ENCODE measurements at places on chromosomes 4 and X. TPM values are rescaled to one million over a fixed set of nuclear protein-coding genes. Genes with fewer than 3 reads are reported as not detected.
A peak's percentile ranks its signal among the peaks of the same experiment; 100 is the strongest.

SYN1 gene
- 0.27 TPM for total RNA-seq

GRCh38 chrX:140091125-140091886 is 126.0 kb upstream of the CXorf66 start:
- no peaks in the 10 kb centered on the region for H3K4me1 ChIP-seq
- H3K27ac ChIP-seq, result no peak overlapping the region
- H3K4me3 ChIP-seq, result peak overlapping the region; percentile 65

- H3K27ac ChIP-seq, result no peak overlapping the region
Observed at GRCh38 chr4:85084371-85085094, 118.0 kb upstream of the WDFY3 start.

GRCh38 chrX:48489892-48490291 is 13.9 kb downstream of the FTSJ1 start:
- H3K27ac ChIP-seq, result no peak overlapping the region
- H3K4me1 ChIP-seq, result peaks cover 25% of the 10 kb centered on the region
- no peak overlapping the region for H3K4me3 ChIP-seq
- peaks cover 16% of the 10 kb centered on the region for H3K36me3 ChIP-seq
- no peaks in the 10 kb centered on the region for H3K27me3 ChIP-seq

GRCh38 chr4:76197971-76198410 is 15.6 kb downstream of the SCARB2 start:
- H3K27ac ChIP-seq, result peak overlapping the region; percentile 94
- H3K27me3 ChIP-seq, result no peaks in the 10 kb centered on the region
- H3K4me3 ChIP-seq, result no peak overlapping the region
- DNase-seq, result peak; percentile 27
- peaks cover 13% of the 10 kb centered on the region for H3K36me3 ChIP-seq
- H3K4me1 ChIP-seq, result peaks cover 39% of the 10 kb centered on the region

DNA sequence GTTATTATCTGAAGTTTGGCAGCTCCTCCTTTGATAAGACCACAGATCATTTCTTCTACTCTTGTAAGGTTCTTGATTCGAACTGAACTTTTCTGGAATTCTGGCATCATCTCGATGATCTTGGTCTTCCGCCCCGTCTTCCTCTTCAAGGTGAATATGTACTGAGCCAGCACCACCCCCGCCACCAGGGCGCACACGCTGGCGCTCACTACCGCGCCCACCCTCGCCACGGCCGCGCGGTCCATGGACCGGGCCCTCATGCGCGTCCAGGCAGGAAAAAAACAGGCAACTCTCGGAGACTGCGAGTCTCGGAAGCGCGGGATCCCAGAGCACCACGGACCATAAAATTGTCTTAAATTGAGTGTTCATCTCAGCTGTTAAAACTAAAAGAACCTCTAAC is 458.4 kb upstream of the NDST3 start:
- H3K4me3 ChIP-seq, result no peak overlapping the region
- H3K36me3 ChIP-seq, result peaks cover 6% of the 10 kb centered on the region
- no peak for DNase-seq
- H3K27ac ChIP-seq, result no peak overlapping the region
- no peaks in the 10 kb centered on the region for H3K27me3 ChIP-seq

RHOXF2 gene
- total RNA-seq, result not detected

- H3K4me1 ChIP-seq, result peaks cover 7% of the 10 kb centered on the region
- no peak overlapping the region for H3K4me3 ChIP-seq
- DNase-seq, result peak; percentile 54
- no peaks in the 10 kb centered on the region for H3K36me3 ChIP-seq
- no peaks in the 10 kb centered on the region for H3K27me3 ChIP-seq
Observed at GRCh38 chr4:72468904-72469502, 100.0 kb downstream of the ADAMTS3 start.

PGRMC2 gene
- total RNA-seq, result 54.3 TPM

DNA sequence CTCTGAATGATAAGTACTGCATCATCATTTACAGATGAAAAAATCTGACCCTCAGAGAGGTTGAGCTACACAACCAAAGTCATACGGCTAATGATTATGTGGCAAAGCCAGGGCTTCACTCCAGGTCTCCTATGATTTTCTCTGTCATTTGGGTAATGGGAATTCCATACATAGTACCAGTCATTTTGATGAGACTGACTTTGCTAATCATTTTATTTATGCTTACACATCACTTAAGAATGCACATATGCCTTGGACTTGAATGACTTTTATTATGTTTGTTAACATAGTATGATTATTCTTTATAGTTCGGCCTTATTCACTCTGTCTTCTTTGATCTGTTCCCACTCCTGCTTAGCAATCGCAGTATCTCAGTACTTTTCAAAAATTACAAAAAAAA is 255.1 kb upstream of the GPRIN3 start:
- no peaks in the 10 kb centered on the region for H3K36me3 ChIP-seq
- no peaks in the 10 kb centered on the region for H3K27me3 ChIP-seq
- H3K27ac ChIP-seq, result peak overlapping the region; percentile 62
- DNase-seq, result no peak

DNA sequence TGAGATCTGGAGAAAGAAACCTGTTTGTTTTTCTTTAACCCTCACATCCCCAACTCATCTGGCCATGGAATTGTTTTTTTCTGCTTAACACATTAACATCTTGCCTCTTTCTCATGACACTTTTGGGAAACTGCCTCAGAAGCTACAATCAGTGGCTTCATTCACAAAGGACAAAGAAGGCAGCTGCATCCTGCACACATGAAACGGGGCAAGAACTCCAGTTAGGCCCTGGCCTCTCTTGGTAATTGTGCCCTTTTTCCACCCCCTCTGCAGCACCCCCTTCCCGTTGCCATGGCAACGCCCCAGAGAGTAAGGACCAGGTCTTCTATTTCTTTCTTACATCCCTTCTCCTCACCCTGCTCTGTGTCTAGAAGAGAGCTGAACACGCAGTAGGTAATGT is 103.4 kb downstream of the PDGFRA start:
- no peak overlapping the region for H3K27ac ChIP-seq
- H3K4me3 ChIP-seq, result no peak overlapping the region
- no peak for DNase-seq

NPY2R gene
- total RNA-seq, result not detected

GRCh38 chrX:119503484-119503861 is 35.2 kb downstream of the SLC25A5 start:
- peak overlapping the region; percentile 3 for H3K27ac ChIP-seq
- H3K4me1 ChIP-seq, result peaks cover 22% of the 10 kb centered on the region
- H3K36me3 ChIP-seq, result no peaks in the 10 kb centered on the region
- DNase-seq, result peak; percentile 87
- H3K27me3 ChIP-seq, result no peaks in the 10 kb centered on the region

- no peak overlapping the region for H3K27ac ChIP-seq
- no peak for DNase-seq
- H3K27me3 ChIP-seq, result no peaks in the 10 kb centered on the region
- H3K4me3 ChIP-seq, result no peak overlapping the region
Observed at GRCh38 chr4:47198791-47199190, 167.4 kb downstream of the GABRB1 start.

- H3K27ac ChIP-seq, result no peak overlapping the region
- H3K4me3 ChIP-seq, result no peak overlapping the region
- H3K36me3 ChIP-seq, result no peaks in the 10 kb centered on the region
Observed at GRCh38 chrX:135454816-135455215, 33.1 kb downstream of the SMIM10L2A start.

DNA sequence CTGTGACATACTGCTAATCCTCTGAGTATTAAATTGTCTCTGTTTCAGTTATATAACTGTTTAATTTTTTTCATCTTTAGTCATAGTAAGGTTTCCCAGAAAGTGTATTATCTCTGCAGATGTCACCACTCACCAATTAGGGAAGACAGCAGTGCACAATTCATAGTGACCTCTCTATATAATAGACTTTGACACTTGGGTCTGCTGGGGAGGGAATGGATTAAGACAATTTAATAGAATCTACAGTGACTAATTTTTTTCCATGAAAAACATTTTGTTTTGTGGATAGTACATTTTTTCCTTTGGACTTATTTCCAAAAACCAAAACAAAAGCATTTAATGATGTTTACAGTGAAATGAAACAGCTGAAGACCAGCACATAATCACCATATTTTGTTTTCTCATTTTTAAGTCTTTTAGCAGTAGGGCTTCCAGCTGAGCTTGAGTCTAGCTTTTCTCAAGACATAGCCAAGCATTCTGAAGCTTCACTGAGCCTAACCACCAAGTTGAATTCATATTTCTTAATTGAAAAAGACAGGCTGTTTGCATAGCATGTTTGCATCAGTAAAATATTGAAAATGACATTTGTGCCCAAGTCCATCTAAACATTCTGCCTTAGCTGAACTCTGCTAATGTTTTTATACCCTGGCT is 69.5 kb downstream of the PCDH19 start:
- H3K27me3 ChIP-seq, result peaks cover 59% of the 10 kb centered on the region
- H3K4me1 ChIP-seq, result no peaks in the 10 kb centered on the region
- H3K27ac ChIP-seq, result no peak overlapping the region
- DNase-seq, result no peak
- H3K4me3 ChIP-seq, result no peak overlapping the region

- H3K27me3 ChIP-seq, result no peaks in the 10 kb centered on the region
- no peak overlapping the region for H3K27ac ChIP-seq
- no peaks in the 10 kb centered on the region for H3K36me3 ChIP-seq
Observed at GRCh38 chr4:93532234-93532633, 296.3 kb upstream of the ATOH1 start.

ARAF gene
- total RNA-seq, result 63.5 TPM

DNA sequence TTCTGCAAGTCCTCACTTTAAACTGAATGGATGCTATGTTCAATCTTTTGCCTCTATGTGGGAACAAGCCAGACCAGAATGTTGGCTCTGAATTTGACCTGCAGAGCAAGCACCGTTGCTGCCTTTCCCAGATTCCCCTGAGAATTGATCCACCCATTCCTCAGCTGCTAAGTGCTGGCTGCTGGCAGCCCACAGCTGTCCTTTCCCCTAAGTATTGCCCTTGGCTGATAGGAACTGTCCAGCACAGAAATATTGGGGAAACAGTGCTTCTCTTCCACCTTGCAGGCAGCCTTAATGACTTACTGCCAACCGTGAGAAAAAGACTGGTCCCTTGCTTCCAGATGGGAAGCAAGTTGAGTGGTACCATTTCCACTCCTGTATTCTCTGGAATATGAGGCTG is 475.9 kb downstream of the PDHA2 start:
- H3K27ac ChIP-seq, result no peak overlapping the region
- H3K27me3 ChIP-seq, result no peaks in the 10 kb centered on the region
- no peaks in the 10 kb centered on the region for H3K4me1 ChIP-seq
- H3K36me3 ChIP-seq, result no peaks in the 10 kb centered on the region
- H3K4me3 ChIP-seq, result no peak overlapping the region

DNA sequence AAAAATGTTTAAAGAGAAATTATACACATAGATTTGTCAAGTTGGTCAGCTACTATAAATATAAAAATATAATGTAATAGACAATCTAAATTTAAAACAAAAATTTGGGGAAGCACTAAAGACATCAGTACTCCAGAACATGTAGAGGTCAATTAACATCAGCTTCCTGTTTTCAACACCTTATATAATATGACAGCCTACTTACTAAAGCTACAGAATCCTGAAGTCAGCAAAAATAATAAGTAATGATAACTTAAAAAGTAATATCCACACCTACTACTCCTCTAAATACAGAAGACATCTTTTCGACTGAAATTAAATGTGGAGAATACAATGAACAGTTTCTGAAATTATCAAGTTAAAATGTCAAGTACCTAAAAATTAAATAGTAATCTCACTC is 118.6 kb downstream of the LRBA start:
- no peak overlapping the region for H3K4me3 ChIP-seq
- H3K4me1 ChIP-seq, result no peaks in the 10 kb centered on the region
- no peak for DNase-seq
- H3K27ac ChIP-seq, result no peak overlapping the region

DNA sequence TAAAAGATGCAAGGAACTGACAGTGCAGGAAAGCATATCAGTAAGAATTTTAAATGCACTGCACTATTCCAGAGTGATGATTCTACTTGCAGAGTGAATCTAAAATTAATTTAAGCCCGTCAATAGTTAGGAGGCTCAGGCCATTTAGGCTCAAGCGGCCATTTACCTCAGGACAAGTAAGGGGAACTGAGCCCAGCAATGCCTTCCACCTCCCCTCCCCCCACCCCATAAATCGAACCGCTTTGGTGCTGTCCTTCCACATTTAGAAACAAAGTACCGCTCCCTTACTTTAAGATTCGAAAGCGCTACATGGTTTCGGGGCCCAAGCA is 665 bp downstream of the RBM41 start:
- no peak for DNase-seq
- peaks cover 34% of the 10 kb centered on the region for H3K36me3 ChIP-seq
- H3K27ac ChIP-seq, result no peak overlapping the region
- H3K4me3 ChIP-seq, result peak overlapping the region; percentile 92
- peaks cover 34% of the 10 kb centered on the region for H3K4me1 ChIP-seq
- peaks cover 74% of the 10 kb centered on the region for H3K27me3 ChIP-seq

TCEAL3 gene
- 15.1 TPM for total RNA-seq

- no peak within 1 kb of the TSS for H3K27ac ChIP-seq
- no peaks in the 10 kb centered on the region for H3K4me1 ChIP-seq
- no peaks in the 10 kb centered on the region for H3K36me3 ChIP-seq
- peak within 1 kb of the TSS; percentile 62 for H3K4me3 ChIP-seq
- H3K27me3 ChIP-seq, result no peaks in the 10 kb centered on the region
Observed at GRCh38 chr4:186104114-186104889, at the start of gene FAM149A. FAM149A (plus strand) TSS chr4:186104704.

DNA sequence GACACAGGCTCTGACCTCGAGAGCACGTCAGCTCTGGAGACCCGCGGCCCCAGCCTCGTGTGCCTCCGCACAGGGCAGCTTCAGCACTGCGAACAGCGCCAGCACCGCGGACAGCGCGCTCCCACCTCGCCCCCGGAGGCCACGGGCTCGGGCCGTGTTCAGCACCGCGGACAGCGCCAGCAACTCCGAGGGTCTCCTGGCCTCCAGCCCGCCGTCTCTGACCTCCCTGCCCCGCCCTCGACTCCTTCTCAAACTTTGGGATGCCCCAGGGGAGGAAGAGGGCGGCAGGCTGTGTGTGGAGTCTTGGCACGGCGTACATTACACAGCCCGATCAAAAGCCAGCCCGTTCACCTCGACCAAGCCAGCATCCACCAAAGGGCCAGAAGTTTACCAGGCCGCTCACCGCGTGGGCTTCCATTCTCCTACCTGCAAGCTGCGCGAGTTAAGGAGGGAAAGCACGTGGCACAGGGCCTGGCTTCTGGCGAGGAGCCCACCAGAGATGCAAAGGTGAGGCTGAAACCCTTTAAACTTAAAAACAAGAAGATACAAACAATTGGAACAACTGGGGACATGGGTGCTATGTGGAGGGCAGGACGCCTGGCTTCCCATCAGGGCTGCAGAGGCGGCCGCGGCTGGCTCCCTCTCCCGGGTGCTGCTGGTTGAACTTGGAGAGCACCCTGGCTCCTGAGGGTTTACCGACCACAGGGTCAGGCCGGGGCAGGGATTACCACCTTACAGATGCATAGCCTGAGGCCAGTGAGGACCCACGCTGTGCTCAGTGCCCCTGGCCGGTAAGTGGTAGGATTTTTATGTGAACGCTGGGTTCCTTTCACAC is 4.5 kb upstream of the NKX1-1 start:
- peak; percentile 11 for DNase-seq
- peaks cover 21% of the 10 kb centered on the region for H3K27me3 ChIP-seq
- no peaks in the 10 kb centered on the region for H3K36me3 ChIP-seq
- no peak overlapping the region for H3K27ac ChIP-seq
- H3K4me1 ChIP-seq, result no peaks in the 10 kb centered on the region

- peaks cover 36% of the 10 kb centered on the region for H3K27me3 ChIP-seq
- H3K4me1 ChIP-seq, result no peaks in the 10 kb centered on the region
Observed at GRCh38 chrX:115563633-115564162, 2.7 kb downstream of the PLS3 start.

PRDM5 gene
- 7.3 TPM for total RNA-seq

GABRG1 gene
- not detected for total RNA-seq

- no peak for DNase-seq
- peaks cover 8% of the 10 kb centered on the region for H3K36me3 ChIP-seq
- no peak overlapping the region for H3K27ac ChIP-seq
- peaks cover 35% of the 10 kb centered on the region for H3K4me1 ChIP-seq
Observed at GRCh38 chrX:108264376-108264775, 172.8 kb downstream of the ATG4A start.
